Activated T-cell treated with anti-CD3 and anti-CD28 coated beads, Interleukin-2, amount 50 U/mL, for 24 hours (primary cell): ENCODE measurements at places on chromosomes 13 and 19.

- DNase-seq, result no peak
Observed at GRCh38 chr19:50191216-50191615, 12.2 kb upstream of the MYH14 start.

DNA sequence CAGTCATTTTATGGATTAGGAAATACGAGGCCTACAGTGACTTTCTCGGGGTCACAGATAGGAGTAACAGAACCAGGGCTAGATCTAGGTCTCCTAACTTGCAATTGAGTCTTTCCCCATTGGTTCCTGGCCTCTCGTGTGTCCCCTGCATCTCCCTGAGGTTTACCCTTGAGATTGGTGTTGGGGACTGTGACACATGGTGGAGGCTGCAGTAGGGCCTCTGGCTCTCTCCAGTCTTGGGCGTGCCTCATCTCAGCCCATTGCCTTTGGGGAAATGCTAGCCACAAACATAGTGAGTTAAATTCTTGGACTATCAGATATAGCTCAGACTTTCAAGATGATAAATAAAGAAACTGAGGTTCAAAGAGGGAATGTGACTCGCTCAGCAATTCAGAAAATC is 212.1 kb downstream of the KCNRG start:
- no peak for DNase-seq

- no peak for DNase-seq
Observed at GRCh38 chr19:2813235-2814160, 6.2 kb upstream of the ZNF554 start.

DNA sequence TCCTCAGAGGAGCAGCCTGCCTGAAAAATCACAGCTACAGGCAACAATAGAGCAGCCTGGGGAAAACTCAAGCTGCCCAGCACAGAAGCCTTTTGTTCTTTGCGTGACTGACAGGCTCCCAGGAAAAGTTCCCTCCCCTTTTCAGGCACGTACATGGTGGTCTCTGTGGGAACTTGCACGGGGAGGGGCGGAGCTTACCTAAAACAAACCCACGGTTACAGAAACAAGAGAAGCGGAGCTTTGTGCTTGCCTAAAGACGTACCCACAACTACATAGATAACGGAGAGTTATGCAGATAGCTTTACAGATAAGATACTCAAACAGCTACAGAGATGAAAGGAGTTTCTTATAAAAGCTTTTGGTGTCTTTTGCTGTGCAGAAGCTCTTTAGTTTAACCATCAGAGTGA is 11.4 kb downstream of the ETFB start:
- DNase-seq, result no peak

GRCh38 chr13:94598281-94598680 is 2.3 kb upstream of the TGDS start:
- DNase-seq, result no peak

- peak; percentile 30 for DNase-seq
Observed at GRCh38 chr19:52296400-52296772, 583 bp upstream of the ZNF480 start.

GRCh38 chr13:30985637-30986205 is 53.3 kb downstream of the TEX26 start:
- DNase-seq, result no peak

GRCh38 chr13:76942363-76942762 is 5.9 kb upstream of the ACOD1 start:
- no peak for DNase-seq

GRCh38 chr19:54218960-54219661 is 3.7 kb downstream of the LILRB3 start:
- DNase-seq, result no peak

DNA sequence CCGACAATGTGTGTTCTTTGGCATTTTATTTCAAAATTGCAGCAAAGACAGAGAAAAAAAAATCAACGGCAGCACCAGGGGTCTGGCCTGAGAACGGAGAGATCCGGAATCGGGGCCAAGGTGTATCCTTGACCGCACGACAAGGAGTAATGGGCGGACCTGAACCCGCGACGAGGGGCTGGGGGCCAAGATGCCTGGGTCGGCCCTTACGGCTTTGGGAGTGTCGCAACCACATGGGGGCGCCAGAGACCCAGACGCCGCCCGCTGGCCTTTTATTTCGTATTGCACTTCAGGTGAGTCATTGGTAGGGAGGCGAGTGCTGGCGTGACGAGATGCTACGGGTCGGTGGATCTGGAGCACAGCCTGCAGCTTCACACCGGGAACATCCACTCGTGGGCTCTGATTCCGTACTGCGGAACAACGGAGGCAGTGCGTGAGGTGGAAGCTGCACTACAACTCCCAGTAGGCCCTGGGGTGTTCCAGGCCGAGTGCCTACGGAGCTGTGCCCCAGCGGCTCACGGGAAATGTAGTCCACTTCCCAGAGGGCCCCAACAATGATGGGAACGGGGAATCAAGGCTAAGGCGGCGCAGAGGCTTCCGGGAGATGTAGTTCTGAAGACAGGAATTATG is 15.7 kb downstream of the BCAT2 start:
- DNase-seq, result peak; percentile 89

DNA sequence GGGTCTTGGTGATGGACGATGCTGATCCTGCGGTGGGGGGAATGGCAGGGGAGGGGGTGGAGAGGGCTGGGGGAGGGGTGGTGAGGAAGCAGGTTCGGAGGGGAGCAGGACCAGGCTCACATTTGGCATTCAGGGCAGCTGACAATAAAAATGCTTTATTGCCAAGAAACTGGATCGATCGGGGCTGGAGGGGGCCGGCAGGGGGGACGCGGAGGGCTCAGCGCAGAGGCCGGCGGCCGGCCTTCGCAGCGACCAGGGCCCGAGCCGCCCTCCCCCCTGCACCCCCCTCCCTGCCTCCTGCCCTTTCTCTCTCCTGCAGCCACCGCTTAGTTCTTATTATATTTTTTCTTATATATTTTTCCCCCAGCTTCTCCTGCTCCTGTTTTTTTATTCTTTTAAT is 18.1 kb upstream of the POU2F2 start:
- DNase-seq, result no peak

DNA sequence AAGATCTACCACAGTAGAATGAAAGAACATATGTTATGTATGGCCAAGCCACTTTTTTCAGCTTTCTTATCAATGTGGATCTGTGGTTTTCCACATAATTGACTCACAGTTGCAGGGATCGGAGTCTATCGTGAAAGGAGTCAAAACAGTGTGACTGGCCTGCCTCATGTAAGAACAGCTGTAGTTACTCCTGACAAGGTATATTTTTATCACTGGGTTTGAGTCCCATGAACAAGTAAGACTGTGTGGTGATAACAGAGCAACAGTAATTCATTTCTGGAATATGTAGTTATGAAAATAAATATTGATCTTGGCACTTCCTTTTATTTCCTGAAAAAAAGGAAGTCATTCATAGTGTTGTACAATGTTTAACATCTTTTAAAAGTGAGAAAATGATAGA is 416.6 kb downstream of the KLF12 start:
- DNase-seq, result no peak

DNA sequence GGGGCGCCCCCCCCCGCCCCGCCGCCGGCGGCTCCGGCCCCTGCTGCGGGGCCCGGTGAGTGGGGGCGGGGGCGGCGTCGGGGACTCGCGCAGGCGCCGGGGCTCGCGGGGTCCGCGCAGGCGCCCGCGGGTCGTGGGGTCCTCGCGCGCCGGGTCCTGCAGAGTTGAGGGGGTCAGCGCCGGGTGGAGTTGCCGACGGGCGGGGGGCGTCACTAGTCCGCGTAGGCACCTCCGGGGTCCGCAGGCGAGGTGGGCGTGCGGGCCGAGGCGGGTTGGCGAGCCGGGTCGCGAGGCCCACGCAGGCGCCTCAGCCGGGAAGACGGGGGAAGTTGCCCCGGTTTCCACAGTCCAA is 365 bp downstream of the PPP6R1 start:
- no peak for DNase-seq

- peak; percentile 85 for DNase-seq
Observed at GRCh38 chr19:35269438-35270117, 816 bp downstream of the USF2 start.

DNA sequence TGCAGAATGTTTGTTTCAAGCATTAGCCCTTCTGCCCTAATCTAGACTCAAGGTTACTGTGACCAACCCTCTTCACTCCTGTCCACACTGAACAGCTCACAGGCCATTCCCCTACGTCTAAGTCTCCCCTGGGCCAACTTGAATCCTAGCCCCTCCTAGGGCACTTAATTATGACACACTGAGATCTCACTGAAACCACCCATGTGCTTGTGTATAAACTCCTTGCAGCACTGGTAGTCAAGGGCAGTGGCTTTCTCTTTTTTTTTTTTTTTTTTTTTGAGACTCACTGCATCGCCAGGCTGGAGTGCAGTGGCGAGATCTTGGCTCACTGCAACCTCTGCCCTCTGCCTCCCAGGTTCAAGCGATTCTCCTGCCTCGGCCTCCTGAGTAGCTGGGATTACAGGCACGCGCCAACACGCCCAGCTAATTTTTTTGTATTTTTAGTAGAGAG is 1.9 kb upstream of the AKT2 start:
- no peak for DNase-seq

GRCh38 chr13:97262058-97262457 is 39.9 kb downstream of the MBNL2 start:
- DNase-seq, result no peak

DNA sequence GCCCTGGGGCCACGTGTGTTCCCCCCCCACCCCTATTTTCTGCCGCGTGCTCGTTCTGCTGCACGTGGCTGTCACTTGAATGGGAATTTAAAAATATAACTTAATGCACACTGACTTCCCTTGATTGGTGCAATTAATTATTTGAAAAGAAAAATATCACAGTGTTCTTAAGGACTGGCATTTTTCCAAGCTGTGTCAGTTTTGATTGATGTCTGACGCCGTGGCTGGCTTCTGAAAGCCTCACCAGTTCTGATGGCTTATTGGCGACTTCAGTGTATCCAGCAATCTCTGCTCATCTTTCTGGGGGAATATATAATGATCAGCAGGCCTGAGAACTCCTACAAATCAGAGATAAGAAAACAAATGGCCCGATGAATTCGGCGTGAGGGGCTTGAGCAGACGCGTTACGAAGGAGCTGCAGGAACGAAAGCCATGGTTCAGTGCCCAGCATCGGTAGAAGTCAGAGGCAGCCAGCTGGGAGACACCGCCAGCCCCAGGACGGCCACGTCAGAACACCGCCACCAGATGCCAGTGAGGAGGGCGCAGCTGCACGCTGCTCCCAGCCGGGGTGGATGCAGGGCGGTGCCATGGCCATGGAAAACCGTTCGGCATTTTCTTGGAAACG is 111.2 kb downstream of the KDM4B start:
- no peak for DNase-seq

DNA sequence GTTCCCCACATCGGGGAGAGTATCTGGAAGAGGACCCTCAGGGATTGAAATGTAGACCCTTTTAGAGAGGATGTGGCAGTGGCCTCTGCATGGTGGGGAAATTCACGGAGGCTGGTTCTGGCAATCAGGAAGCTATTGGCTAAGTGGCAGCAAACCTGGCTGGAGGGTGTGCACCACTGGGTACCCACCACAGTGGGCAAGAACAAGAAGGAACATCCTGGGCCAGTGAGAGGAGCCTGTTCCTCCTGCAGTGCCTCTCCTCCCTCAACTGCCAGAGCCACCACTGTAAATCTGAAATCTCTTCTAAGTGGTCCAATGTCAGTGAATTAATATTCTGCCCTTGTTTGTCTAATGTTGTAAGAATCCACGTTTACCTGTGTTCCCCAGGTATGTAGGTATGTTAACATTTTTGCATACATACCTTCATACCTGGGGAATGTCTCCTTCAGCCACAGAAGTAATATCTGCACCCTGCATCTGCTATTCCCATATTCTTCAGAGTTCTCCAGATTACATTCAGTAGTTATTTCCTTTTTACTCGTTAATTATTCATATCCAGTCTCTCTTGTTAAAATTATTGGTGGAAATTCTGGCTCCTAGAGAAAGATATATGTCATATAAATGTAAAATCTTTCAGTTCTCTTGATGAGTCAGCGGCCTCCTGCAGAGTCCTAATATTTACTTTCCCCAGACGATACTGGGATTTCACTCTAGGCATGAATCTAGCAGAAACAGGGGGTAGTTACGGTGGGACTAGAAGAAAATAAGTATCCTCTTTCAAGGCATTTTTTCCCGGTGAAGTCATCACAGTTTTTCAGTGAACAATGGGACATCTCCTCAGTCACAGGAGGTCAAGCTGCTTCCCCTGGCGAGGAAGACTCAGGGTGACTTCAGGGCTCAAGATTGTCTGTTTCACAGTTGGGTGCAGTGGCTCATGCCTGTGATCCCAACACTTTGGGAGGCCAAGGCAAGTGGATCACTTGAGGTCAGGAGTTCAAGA is 148.3 kb downstream of the MYO16 start:
- no peak for DNase-seq
